Stimulated activated CD8-positive, alpha-beta memory T cell treated with anti-CD3 and anti-CD28 coated beads, Interleukin-4, amount 100 ng/mL, for 48 hours (primary cell): ENCODE measurements at places on chromosomes 4 and X.

- DNase-seq: no peak
Measured at GRCh38 chr4:171524903-171525302, 288.3 kb upstream of the GALNTL6 start.

- no peak for DNase-seq
Measured at GRCh38 chr4:12123707-12124106, 695.0 kb upstream of the HS3ST1 start.

DNA sequence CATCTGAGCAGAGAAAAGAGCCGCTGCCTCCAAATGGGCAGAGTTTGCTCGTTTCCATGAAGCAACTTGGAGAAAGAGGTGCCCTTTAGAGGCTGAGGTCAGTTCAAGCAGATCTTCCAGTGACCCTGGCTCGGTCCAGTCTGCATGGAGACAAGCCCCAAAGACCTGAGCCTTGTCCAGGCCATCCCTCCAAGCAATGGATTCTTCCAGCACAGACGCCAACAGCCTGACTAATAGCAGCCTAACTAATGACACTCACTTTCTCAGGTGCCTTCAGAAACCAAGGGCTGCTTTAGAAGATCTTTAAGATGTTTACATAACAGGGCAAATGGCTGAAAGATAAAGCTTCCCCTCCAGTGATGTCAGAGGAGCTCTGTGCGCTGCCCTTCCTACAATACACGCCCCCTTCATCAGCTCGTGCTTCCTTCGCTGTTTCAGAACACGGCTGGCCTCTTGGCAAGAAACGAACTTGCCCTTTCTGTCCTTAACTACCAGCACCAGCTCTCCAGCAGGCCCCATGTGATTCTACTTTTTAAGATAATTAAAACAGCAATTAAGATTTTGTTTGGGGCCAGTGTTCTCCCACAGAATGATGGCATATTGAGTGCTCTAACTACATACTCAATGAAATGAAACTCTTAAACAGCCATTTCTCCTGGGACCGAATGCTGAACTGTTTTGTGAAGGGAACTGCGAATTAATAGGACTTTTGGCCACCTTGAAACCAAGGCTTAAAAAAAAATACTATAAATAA is 119.0 kb downstream of the GPR143 start:
- no peak for DNase-seq

DNA sequence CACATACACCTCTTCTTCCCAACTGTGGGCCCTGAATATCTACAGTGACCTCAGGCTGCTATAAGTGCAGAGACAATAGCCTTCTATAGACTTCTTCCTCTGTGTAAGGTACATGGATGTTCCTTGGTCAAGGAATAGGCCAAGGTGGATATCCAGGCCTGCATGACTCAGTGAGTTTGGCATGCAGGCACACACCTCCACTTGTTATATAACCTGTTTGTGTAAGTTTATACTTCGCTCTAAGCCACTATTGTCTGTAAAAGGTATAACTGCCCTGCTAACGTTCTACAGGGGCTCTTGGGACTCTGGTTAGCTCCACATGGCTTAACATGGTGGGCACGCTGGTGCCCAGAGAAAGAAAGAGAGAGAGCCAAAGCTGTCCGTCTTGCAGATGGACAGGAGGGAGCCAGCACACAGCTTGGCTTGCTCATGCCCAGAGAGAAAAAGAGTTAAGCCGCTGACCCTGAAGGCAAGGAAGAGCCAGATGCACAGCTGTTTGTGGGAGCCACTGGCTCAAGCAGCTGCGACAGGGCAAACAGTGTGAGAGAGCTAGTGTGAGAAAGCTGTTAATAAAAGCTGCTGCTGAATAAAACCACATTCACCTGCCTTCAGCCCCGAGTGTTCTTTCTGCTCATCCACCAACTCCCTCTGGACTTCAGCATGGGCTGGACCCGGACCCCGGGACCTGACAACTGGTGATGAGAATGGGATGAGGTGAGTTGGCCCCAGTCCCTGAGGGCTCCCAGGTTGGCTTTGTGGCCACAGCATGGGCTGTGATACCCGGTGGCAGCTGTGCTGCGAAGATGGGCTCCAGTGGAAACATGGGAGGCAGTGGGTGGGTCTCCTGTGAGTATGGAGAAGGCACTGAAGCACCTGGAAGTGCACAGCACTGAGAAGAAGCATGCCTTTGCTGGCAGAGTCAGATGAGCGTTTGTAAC is 44.5 kb upstream of the ZBTB33 start:
- no peak for DNase-seq

DNA sequence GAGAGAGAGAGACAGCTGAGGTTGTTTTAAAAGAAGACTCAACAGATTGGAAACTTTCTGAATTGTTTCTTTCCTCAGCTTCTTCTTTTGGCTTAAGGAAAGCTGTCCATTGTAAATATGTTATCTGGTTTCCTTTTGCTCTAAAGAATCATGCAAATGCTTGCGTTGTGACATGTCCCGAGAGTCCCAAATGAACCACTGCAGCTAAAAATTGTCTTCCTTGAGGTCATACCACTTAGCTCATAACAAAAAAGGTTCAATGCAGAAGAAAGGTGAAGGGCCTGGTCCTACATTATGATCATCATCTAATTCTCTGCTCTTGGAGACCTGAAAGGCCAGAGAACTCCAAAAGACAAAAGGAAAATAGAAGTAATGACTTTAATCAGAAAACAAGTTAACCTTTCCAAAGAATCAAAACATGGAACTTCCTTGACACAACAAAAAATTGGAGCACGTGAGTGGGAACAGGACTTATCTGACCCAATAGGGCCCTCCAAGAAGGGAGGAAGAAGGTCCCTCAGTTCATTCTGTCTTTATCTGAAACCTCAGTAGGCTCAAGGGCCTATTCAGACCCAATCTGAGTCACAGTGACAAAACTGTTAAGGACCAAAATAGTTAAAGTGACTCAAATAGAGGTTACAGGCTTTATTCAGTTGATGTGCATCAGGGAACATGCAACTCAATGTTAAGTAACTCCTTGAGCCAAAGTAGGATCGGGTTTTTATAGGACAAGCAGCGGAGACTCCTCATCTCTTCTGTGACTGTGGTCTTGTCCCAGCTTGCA is 14.7 kb upstream of the VSIG1 start:
- no peak for DNase-seq

- no peak for DNase-seq
Measured at GRCh38 chr4:105550641-105551040, 1.8 kb upstream of the ARHGEF38 start.
